ENCODE measurements at places on chromosomes 4 and X.

DNA sequence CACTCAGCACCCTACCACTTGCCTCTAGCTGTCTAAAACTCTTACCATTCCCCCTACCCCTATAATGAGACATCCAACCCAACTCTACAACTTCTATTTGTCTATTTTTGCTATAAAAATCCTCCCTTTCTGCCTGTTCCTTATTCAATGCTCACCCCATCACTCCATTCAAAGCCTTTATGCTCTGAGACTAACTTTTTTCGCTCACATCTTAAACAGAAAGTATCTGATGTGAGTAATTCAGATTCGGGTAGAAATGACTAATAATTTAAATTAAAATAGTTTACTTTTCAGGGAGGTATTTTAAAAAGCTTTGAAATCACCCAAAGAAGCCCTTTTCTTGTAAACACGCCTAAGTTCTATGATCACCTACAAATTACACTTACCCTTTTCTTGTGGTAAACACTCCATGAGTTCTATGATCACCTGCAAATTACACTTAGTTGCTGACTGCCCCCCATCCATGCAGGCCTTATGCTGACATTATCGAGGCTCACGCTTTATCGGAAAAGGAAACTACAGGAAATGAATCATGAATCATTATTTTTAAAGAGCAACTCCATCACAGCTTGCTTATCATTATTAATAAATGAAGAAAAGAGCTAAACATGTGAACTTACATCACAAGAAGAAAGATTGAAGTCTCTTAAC is 168.7 kb upstream of the PPP1R2C start:
- no peak for DNase-seq

- DNase-seq: no peak
Measured at GRCh38 chr4:22672519-22672918, 20.2 kb upstream of the GBA3 start.

DNA sequence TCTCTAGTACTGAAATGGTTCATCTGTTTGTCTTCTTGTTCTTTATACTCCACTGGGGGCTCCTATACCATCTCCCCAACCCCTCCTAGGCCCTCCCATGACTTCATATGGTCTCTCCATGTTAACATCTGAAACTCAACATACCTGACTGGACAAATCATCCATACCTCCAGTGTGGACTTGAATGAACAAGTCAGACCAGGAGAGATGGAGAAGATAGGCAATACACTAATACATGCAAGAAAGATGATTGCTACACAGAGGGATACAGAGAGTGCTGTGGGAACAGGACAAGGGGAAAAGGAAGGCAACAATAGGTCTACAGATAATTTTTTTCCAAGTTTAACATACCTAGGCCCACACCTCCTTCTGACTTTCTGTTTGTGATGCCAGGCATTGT is 175.1 kb downstream of the FHIP1A start:
- no peak for DNase-seq

DNA sequence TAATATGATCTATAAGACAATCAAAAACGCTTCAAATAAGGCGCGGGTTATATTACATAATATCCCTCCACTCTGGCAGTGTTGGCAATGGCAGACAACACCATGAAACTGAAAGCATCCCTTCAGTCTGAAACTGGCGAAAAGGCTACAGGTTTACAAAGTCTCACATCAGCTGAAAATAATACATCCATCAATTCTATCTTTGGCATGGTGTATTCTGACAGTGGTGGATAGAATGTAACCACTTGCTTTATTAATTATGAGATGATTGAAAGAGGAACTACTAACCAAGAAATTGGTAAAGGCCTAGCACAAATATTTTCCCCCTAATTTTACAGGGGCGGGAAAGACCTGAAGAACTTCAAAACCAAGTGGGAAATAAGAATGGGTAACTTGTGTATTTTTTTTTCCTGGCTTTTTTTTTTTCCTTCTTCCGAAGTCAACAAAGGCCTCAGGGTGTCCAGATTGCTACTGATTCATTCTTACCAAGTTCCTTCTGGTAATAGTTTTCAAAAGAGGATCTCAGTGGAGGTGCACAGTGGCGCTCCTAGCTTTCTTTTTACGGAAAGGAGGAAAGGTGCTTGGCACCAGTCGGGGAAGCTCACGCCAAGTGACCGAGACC is 728 bp downstream of the UBA6 start:
- DNase-seq: peak; percentile 24

- no peak for DNase-seq
Measured at GRCh38 chrX:121782544-121782943, 735.1 kb downstream of the GLUD2 start.

DNA sequence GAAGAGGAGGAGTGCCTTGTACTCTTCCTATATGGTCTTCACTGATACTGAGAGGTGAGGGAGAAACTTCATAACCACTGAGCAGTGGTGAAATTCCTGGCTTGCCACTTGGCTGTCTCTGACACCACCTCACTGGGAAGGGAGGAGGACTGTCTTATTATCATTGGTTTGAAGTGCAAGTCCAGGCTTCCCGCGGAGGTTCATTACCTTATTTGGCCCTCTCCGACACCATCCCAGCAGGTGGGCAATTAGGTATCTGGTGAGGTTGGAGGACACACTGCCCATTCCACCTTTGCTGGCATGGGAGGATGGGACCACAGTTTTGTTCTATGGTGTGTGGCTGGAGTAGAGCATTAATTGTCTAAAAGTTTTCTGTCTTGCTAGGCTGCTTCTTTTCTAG is 206.1 kb downstream of the LHFPL1 start:
- DNase-seq: no peak

DNA sequence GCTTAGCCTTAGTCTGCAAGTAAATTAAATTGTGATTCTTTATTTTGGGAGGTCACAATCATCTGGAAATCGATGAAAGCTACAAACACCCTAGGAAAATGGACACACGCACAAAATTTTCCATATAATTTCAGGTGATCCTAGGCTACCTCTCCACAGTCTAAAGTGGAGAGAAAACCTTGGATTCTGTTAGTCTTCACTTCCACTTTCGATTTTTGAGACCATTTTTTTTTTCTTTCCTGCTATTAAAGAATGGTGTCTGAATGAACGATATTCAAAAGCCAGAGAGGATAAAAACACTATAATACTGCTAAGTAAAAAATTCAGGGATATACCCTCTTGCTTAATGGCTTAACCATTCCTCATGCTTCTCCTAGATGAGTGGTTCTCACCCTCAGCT is 1.7 kb downstream of the FBXL5 start:
- DNase-seq: no peak
